ENCODE measurements at places on chromosomes 2 and 18.

GRCh38 chr2:241984658-241985057 is 115.1 kb downstream of the RTP5 start:
- no peak for DNase-seq

DNA sequence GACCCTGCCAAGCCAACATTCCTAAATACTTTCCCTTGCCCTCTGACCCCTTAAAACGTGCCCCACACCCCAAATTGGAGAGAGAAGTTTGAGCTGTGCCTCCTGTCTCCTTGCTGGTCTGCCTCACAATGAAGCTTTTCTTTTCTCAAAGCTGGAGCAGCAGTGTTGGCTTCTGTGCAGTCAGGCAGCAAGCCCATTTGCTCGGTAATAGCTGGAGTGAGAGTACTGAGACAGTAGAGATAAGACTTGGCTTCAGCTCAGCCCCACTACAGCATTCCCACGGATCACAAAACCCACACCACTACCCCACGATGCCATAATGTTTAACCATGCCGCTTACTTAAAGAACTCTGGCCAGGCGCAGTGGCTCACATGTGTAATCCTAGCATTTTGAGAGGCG is 73.0 kb downstream of the NCAPH start:
- DNase-seq, result no peak

- DNase-seq, result peak; percentile 89
These were observed 16.6 kb downstream of the SP110 start for GRCh38 chr2:230203110-230203676.

- no peak for DNase-seq
These were observed 372.0 kb downstream of the KCNJ3 start for GRCh38 chr2:155070489-155070888.

DNA sequence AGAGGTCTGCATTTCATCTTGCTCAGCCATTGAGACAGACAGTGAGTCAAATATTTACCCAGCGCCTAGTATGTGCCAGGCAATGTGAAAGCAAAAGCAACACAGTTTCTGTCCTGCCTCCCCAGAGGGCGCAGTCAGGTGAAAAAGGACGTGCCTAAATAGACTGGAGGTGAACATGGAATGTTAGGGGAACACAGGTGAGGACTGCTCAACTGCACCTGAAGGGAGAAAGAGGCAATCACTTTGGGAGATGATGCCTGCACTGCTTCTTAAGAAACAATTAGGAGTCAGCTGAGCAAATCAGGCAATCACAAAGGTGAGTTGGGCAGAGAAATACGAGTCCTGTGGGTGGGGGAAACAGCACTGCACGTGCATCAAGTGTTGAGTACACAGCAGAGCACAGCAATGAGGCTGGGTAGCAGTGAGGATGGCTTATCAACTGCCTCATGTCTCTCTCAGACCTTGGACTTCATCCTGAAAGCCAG is 218.3 kb upstream of the SMAD7 start:
- DNase-seq, result peak; percentile 51

- DNase-seq, result no peak
These were observed 163.5 kb upstream of the SOX11 start for GRCh38 chr2:5528706-5529105.

DNA sequence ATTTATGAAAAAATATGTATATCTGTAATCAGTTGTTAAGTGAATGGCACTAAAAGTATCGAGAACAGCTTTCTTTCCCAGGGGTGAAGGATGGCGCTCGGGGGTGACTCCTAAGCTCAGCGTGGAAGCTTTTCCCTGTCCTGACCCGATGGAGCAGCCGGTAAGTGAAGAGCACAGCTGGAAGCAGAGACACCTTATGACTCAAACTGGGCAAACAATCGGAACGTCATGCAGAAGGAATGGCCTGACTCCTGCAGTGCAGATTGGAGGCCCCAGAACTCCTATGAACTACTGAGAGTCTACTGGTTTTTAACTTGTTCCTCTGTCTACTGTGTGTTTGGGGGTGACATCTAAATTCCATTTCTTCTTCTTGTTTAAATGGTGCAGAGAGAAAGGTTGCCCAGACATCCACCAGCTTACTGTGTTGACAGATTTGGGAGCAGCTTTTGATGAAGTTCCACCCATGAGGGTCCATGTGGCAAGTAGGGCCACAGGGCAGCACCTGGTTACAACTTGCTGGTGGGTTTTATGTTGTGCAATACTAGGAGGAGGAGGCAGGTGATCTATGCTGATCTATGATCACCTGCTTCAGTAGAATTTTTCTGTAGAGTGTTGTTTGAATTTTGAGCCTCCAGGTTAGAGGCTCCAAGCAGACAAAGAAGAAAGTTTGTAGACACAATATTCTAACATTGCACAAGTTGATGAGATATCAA is 52.8 kb upstream of the TMEM182 start:
- no peak for DNase-seq

- no peak for DNase-seq
These were observed 62.5 kb downstream of the ONECUT2 start for GRCh38 chr18:57497372-57498294.

DNA sequence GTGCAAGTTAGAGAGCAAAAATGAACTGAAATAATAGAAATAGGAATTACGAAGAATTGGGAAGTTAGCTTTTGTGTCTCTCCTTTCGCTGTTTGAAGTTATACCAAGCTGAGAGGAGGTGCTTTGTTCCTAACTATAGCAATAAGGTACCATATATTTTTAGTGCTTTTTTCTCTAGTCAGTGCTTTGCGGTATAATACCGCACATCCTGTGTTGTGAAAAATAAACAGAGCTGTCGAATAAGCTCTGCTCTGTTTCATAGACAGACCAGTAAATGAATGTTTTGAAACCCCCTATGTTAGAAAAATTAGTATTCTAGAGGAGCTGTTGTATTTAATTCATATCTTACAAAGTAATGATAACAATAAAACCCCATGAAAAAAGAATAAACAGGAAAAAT is 130.8 kb downstream of the MAP4K4 start:
- DNase-seq, result peak; percentile 15

- no peak for DNase-seq
These were observed 25.4 kb upstream of the ST3GAL5 start for GRCh38 chr2:85913884-85914881.

- DNase-seq, result no peak
These were observed 260.1 kb downstream of the GLI2 start for GRCh38 chr2:120995656-120996190.

- DNase-seq, result no peak
These were observed 152.5 kb upstream of the KLF7 start for GRCh38 chr2:207318181-207318628.

GRCh38 chr2:122390406-122390805 is 635.0 kb downstream of the TSN start:
- DNase-seq, result peak; percentile 49

DNA sequence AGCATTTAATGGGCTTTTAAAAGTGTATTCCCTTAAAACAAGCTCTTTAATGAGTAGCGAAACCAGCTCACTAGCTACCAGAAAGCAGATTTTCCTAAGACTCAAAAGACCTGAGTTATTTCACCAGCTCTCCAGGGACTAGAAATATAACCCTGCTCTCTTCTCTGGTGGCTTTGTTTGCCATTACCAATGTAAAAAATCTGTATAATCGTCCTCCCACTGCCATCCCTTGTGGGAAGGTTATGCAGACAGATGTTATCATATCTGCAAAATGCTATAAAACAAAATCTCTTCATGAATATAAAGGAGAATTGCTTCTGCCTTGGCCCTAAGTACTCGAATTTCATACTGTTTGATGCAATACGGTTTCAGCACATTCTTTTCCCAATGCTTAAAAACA is 335.2 kb downstream of the NUP35 start:
- DNase-seq, result no peak

DNA sequence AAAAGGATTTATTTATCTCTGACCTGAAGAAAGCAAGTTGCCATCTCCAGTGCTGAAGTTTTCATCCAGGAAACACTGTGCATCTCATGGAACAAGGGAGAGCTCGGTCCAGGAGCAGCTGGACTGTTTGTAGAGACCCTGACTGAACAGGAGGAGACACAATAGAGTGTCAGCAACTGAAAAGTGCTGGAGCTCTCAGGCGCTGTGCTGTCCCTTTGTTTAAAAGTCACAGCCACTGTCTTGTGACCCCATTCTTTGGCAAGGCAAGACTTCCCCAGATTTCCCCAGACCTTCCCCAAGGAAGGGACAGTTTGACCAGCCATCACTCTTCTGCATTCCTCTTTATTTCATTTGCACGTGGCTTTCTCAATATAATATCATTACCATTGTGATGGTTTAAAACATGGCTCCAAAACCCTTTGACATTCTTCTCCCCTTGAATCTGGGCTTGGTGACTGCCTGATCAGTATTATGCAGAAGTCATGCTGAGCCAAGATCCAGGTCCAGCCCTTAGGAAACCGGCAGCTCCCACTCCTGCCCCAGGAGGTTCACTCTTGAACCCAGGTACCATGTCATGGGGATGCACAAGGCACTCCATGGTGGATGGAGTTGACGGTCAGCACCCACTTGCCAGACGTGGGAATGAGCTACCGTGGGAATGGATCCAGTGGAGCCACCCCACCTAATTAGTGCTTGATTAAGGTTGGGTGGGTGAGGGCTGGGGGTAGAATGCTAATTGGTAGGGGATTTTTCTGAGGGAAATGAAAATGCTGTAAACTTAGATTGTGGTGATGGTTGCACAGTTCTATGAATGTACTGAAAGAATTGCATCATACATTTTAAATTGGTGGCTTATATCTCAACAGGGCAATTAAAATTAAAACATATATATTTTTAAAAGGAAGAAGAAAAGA is 497.9 kb upstream of the RAB6C start:
- no peak for DNase-seq

- no peak for DNase-seq
These were observed 115.3 kb downstream of the MBD2 start for GRCh38 chr18:54109131-54109683.

GRCh38 chr18:75491361-75491760 is 63.9 kb upstream of the SMIM21 start:
- DNase-seq, result no peak

DNA sequence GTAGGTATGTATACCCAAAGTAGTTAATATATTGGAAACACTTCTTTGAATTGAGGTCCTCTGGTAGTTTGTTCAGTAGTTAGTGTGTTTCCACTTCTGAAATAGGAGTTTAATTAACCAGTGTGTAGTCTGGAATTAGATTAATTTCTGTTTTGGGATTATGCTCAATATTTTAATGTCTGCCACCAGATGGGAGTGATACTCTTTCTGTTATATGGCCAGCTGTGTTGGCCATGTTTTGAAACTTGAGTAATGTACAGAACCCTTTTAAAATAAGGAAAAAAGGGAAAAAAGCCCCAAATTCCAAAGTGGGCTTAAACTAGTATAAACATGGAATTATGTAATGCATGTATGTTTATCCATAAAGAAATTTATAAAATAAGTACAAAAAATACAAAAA is 147.7 kb downstream of the CTNNA2 start:
- DNase-seq, result no peak

- DNase-seq, result no peak
These were observed 134.3 kb upstream of the TACR1 start for GRCh38 chr2:75333646-75334045.

DNA sequence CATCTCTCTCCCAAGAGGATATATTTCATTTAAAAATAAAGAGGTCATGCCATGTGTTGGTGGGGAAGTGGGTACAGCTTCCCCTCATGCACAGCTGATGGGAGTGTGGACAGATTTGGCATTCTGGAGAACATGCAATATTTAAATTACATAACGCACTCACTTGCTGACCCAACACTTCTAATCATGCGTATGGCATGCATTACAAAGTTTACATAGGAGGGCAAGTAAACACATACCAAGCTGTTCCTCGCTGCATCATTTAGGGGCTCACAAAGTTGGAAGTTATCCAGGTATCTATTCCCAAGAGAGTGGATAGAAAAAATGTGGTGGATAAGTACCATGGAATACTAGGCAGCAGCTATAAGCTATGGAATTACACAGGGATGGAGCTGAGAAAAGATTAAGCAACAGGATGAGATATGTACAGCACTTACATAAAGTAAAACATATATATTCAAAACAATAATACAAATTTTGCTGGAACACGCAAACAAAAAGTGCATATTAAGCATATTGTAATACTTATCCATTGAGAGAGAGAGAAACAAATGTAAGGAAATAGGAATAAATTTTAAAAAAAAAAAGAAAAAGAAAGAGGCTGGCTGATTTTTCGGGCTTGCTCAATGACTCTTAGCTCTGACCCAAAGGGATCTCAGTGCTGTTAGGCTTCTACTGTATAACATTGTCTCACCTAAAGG is 11.0 kb downstream of the CYP1B1 start:
- DNase-seq, result no peak

DNA sequence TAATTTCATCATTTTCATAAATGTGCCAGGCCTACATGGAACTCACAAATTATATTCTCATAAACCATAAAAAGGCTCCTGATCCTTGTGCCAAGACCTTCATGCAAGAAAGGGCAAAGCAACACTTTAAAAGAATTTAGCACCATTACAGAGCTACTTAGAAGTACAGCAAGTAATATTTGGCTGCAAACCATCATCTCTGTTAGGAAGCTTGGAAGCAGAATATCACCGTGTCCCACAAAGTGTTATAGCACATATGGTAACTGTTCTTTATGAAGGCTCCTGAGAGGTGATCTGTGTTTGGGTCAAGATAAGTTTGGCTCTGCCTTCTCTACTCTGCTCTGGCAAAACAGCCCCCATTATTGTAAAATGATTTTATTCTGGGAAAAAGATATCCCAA is 59.7 kb upstream of the KCNJ3 start:
- no peak for DNase-seq

DNA sequence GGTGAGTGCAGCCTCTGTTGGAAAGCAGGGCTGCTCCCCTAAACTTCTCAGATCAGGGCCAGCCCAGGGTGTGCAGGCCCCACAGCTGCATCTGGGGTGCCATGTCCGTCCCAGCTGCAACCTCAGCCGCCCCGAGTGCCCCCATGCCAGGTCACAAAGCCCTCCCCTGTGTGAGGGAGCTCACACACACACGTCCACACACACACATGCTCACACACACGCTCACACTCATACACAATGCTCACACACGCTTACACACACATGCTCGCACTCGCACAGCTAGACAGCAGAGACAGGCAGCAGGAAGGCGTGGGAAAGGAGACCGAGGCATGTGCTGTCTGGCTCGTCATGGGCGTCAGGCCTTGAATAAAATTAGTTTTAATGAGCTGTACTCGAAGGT is 55.4 kb downstream of the ADI1 start:
- DNase-seq, result no peak

- DNase-seq, result no peak
These were observed 12.7 kb downstream of the DGUOK start for GRCh38 chr2:73939419-73939818.

DNA sequence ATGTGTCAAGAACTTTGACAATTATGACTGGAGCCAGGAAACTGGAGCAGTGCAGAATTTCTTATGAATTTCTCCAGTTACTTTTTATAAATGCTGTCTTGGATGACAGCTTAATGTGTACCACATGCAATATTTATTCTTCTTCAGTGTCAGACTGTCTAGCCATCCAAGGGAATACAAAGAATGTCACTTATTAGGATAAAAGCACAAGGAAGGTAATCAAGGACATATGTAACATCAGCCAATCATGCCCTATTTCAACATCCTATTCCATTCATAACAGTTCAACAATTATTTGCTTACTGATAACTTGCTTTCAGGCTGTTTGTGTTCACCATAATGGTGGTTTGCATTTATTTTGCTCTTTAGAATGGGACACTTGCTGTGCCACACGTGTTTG is 139.8 kb downstream of the OLA1 start:
- no peak for DNase-seq

- no peak for DNase-seq
These were observed 371.9 kb downstream of the NBAS start for GRCh38 chr2:15189216-15189615.
